Activated CD4-positive, alpha-beta T cell treated with anti-CD3 and anti-CD28 coated beads, Interleukin-2, amount 10 ng/mL, durations not matched to agents 7 days and 5 days (primary cell): ENCODE measurements at places on chromosomes 1 and 21. TPM values are rescaled to one million over a fixed set of nuclear protein-coding genes. Genes with fewer than 3 reads are reported as not detected.

- no peak for DNase-seq
- no peaks in the 10 kb centered on the region for H3K27me3 ChIP-seq
- no peaks in the 10 kb centered on the region for H3K4me1 ChIP-seq
- peaks cover 2% of the 10 kb centered on the region for H3K36me3 ChIP-seq
- no peak overlapping the region for H3K27ac ChIP-seq
These were observed 817.7 kb upstream of the B3GALT2 start for GRCh38 chr1:194004146-194004545.

GRCh38 chr21:42861848-42862400 is 17.4 kb downstream of the WDR4 start:
- H3K27ac ChIP-seq, result no peak overlapping the region
- peaks cover 29% of the 10 kb centered on the region for H3K36me3 ChIP-seq
- H3K27me3 ChIP-seq, result no peaks in the 10 kb centered on the region

DNA sequence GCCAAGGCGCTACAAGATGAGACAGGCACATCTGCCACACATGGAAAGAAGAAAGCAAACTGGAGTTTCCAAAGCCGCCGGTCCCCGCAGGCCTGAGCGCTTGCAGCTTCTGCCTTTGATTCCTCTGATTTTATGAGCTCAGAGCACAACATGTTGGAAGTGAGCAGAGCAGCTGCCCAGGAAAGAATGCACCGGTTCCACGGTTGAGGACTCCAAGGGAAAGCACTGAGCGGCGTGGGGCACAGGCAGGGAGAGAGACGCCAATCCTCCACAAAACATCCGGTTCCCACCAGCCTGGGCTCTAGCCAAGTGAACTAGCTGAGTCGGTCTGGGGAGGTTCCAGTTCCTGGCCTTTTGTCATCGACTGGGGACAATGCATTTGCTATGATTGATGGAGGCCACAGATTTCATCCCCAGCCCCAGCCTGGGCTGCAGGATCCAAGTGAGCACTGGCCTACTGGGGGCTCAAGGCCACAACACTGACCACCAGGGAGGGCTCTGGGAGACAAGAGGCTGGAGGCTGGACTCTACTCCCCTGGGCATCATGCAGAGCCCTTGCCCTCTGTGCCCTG is 253.1 kb upstream of the IRF2BP2 start:
- H3K4me3 ChIP-seq, result no peak overlapping the region
- H3K27me3 ChIP-seq, result no peaks in the 10 kb centered on the region
- DNase-seq, result no peak
- peaks cover 3% of the 10 kb centered on the region for H3K36me3 ChIP-seq

DNA sequence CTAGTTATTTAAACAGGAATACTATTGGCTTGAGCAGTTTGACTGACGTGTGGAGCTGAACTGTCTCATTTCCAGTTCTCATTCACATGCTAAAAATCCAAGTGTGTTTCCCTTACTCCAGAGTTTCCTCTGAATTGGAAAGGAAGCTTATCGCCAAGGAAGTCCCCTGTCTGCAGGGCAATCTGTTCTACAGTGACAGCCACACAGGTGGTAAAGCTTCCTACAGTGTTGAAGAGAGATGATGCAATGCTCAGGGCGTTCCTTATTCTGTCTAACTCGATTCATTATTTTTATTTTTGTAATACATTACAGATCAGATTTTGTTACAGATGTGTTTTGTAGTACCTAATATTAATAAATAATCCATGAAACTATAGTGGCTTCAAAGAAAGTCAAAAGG is 41.3 kb downstream of the ADAMTS5 start:
- no peak overlapping the region for H3K27ac ChIP-seq
- H3K36me3 ChIP-seq, result no peaks in the 10 kb centered on the region
- no peak for DNase-seq
- H3K4me3 ChIP-seq, result no peak overlapping the region

MIXL1 gene
- not detected for total RNA-seq
